Activated CD4-positive, alpha-beta T cell treated with anti-CD3 and anti-CD28 coated beads, Interleukin-2, amount 50 U/mL, for 4 hours (primary cell): ENCODE measurements at places on chromosomes 3 and 15.

- no peak for DNase-seq
These were observed 8.5 kb downstream of the HTR3D start for GRCh38 chr3:184040010-184040409.

- DNase-seq, result no peak
These were observed 188.4 kb upstream of the ICE2 start for GRCh38 chr15:60667190-60667868.

- DNase-seq, result no peak
These were observed 81.3 kb downstream of the CHL1 start for GRCh38 chr3:277873-278272.

DNA sequence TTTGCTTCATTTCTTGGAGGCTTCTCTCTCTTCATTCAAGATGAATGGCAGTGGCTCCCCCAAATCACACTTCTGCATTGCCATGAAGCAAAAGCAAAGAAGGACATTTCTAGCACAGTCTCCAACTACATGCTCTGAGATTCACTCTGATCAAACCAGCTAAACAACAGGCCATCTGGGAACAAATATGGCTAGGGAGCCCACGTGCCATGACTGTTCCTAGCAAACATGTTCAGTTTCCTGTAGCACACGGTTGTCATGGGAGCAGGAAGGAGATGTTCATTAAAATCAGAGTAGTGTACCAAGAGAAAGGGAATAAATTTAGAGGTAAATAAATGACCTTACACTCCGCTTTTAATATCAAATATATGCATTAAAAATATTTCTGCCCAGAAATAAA lies 327.3 kb downstream of the GBE1 start:
- DNase-seq, result no peak

DNA sequence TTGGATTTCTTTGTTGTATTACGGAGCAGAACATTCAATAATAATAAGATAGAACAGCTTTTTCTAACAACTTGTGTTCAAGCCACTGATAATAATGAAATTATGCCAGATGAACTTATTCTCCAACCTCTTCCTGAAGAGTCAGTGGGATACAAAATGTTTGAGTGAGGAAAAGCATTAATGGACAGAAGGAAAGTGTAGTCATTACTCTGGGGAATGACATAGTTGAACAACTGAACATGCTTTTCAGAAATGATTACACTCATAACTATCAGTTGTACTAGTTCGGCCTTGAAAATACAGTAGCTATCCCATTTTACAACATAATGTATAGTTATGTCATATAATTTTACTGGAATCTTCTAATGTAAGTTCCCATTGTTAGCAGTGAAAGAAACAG lies 55.9 kb downstream of the ALCAM start:
- no peak for DNase-seq

GRCh38 chr3:43410592-43410991 lies 124.3 kb downstream of the SNRK start:
- no peak for DNase-seq

- no peak for DNase-seq
These were observed 21.7 kb upstream of the IQCF6 start for GRCh38 chr3:51800750-51801125.

GRCh38 chr3:163952499-163952898 lies 1125.8 kb downstream of the SI start:
- DNase-seq, result no peak

DNA sequence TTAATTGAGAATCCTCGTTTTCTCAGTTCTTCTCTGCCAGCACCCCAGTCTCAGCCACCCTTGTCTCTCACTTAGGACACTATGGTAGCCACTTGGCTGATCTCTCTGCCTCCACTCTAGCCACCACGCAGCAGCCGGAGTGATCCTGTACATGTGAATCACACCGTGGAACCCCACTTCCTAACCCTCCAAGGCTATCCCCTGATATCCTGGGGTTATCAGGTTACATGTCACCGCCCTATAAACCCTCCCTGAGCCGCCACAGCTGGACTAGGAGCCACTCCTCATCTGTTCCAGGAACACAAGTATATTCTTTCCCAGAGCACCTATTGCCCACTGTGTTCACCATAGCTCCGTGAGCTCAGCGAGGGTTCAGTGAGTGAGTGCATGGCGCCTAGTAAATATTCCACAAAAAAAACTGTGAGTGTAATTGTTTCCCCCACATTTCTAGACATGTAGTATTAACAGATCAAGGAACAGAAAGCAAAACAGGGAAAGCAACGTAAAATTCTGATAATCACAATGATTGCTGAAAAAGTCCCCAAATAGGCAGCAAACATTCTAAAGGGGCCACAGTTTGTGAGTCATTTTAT lies 661 bp upstream of the PARP14 start:
- DNase-seq, result no peak
